Neural crest cell (in vitro differentiated cells): ENCODE measurements at places on chromosomes 13 and 19. TPM values are rescaled to one million over a fixed set of nuclear protein-coding genes. Genes with fewer than 3 reads are reported as not detected.

- DNase-seq: no peak
These were observed 162.3 kb upstream of the SERP2 start for GRCh38 chr13:44211286-44211685.

DNA sequence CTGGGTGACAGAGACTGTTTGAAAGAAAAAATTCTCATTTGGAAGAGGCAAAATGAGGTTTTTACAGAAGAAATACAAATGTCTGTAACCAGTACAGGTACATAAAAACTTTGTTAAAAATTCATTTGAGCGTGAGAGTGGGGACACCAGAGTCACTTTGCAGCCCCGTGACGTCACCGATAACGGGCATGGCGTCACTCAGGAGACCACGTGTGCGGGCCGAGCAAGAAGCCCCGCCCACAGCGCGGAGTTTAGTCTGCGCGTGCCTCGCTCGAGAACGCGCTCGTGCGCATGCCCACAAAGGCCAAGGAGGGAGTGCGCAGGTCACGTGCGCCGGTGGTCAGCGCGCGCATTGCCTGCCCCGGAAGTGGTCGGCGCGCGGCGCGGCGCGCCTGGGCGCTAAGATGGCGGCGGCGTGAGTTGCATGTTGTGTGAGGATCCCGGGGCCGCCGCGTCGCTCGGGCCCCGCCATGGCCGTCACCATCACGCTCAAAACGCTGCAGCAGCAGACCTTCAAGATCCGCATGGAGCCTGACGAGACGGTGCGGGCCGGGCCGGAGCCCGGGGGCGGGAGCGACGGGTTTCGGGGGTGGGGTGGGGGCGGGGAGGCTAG, at the start of gene RAD23A:
TSS of gene RAD23A (plus strand) at position 384 of the 613 bp plus-strand sequence. CDS start at position 471, 87 bp downstream.
- peak; percentile 99 for DNase-seq

- no peak for DNase-seq
These were observed 1.9 kb upstream of the CBLC start for GRCh38 chr19:44775676-44776240.

The UHRF1 gene
- 219 and 223 TPM in 2 replicates for total RNA-seq

- peak; percentile 64 for DNase-seq
These were observed 4.7 kb upstream of the DPF1 start for GRCh38 chr19:38228491-38229439.

DNA sequence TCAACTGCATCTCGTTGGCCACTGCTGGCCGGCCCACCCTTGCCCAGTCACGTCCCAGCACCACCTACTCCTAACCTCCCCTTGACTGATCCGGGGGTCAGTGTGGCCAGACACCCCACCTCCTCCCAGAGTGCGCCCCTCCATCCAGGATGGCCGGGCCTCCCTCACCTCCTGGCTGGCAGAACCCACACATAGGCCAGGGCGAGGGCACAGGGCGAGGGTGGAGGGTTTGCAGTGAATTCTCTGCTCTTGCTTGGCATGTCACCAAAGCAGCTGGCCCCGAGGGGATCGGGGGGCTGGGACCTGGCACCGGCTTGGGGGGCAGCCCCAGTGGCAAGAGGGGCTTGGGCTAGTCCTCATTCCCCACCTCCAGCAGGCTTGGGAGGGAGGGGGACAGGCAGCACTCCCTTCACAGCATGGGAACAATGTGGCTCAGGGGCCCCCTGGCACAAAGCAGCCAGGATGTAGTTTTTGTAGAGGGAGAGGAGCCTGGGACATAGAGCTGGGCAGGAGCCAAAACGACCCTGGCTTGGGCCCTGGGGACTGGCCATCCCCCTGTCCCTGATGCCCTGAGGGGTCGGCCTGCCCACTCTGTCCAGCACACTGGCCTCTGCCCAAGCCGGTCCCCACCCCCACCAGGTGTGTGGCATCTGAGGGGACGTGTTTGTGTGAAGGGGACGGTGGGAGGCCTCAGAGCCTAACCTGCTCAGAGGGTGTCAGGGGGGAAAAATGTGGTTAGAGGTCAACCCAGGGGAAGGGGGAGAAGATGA, 28.5 kb upstream of the ASF1B start:
- DNase-seq: no peak

The KRTDAP gene
- not detected in 2 replicates for total RNA-seq

The ZNF578 gene
- 0.65 and 0.86 TPM in 2 replicates for total RNA-seq

GRCh38 chr19:45103156-45103507, 10.2 kb downstream of the PPP1R37 start:
- DNase-seq: no peak

The EBPL gene
- 52.7 and 55.4 TPM in 2 replicates for total RNA-seq

DNA sequence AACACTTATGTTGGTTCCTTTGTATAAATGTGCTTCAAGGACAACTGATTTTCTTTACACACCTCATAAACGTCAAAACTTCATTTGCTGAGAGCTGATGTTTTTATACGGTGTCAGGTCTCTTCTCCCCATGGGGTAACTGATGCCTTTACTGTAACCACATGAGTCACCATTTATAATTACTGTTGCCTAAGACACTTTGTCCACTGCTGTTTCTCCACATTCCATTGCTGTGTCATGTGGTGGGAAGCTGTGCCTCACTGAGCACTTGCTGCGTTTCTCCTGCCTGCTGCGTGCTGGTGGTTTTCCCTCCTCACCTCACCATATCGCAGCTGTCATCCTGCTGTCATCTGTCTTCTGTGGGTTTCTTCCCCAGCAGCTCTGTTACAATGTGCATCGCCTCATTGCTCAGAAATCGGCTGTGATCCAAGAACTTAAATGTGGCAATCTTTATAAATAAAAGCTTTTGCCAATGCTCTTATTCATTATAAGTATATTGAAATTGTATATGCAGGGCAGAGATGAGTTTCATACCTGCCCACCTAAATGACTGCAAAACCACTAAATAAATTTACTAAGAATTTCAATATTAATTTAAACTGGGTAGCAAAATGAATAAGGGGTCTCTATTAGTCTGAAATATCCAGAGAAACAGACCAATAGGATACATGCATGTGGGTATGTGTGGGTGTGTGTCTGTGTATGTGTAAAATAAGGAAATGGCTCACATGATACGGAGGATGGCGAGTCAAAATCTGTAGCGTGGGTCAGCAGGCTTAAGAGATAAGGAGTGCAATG, 547.0 kb upstream of the SLITRK5 start:
- no peak for DNase-seq

The ZNF563 gene
- total RNA-seq: 1.6 and 2.4 TPM in 2 replicates

DNA sequence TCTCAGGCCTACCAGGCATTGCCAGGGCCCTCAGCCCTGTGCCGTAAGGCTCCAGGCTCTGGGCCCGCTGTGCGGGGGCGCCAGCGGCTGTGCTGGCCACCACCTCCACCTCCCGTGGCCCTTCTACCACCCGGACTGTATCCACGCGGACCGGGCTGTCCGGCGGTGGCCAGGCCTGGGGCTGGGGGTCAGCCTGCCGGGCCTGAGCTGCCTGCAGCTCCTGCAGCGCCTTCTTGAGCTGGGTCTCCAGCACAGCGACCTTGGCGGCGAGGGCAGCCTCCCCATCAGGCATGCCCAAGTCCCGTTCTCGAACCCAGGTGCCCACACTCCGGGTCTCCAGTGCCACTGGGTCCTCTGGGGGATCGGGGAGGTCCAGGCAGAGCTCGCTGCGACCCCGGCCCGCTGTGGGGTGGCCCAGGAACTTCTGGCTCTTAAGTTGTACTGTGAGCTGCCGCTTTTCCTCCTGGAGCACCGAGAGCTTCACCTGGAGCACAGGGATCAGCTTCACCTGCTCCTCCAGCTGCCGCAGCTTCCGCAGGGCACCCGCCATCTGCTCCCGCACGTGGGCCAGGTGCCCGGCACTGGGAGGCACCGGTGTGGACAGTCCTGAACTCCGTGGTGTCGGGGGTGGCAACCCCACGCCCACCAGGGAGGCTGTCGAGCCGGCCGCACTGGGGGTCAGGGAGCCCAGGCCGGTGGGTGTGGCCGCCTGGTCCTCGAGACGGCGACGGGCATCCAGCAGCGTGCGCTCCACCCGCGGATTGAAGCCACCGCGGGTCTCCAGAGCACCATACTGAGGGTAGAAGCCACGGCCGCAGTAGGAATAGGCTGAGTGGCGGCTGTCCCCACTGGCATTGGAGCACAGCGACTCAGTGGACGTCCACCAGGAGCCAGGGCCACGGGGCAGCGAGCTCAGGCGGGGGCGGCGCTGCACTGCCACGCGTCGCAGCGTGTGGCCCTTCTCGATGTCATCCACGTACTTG, 4.1 kb downstream of the KANK2 start:
- no peak for DNase-seq

The CYP2F1 gene
- total RNA-seq: not detected in 2 replicates

The C5AR2 gene
- not detected in 2 replicates for total RNA-seq

- no peak for DNase-seq
These were observed 3.0 kb downstream of the ZNF490 start for GRCh38 chr19:12607631-12608030.

- DNase-seq: no peak
These were observed 91.0 kb upstream of the MYCBP2 start for GRCh38 chr13:77417897-77418296.

- no peak for DNase-seq
These were observed 11.3 kb downstream of the STX10 start for GRCh38 chr19:13138916-13139198.

The ACTMAP gene
- total RNA-seq: 22.7 and 25.1 TPM in 2 replicates

DNA sequence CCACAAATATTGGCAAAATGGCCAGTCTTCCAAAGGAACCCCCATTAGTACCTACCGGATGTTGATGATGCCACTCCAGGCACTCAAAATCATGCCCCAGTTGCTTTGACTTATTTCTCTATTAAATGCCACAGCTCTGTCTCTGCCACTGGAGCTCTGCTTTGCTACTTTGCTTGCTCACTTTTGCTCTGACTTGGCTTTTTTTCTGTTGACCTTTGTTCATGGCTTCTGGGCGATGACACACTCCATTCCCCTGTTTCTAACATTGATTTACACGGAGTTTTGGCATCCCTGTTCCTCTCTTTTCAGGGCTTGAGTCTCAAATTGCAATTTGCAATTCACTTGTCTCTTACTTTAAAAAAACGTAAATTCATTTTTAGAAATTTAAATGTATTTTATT, 217.1 kb upstream of the SPRY2 start:
- no peak for DNase-seq

The DCT gene
- total RNA-seq: 0.12 and 0.43 TPM in 2 replicates

DNA sequence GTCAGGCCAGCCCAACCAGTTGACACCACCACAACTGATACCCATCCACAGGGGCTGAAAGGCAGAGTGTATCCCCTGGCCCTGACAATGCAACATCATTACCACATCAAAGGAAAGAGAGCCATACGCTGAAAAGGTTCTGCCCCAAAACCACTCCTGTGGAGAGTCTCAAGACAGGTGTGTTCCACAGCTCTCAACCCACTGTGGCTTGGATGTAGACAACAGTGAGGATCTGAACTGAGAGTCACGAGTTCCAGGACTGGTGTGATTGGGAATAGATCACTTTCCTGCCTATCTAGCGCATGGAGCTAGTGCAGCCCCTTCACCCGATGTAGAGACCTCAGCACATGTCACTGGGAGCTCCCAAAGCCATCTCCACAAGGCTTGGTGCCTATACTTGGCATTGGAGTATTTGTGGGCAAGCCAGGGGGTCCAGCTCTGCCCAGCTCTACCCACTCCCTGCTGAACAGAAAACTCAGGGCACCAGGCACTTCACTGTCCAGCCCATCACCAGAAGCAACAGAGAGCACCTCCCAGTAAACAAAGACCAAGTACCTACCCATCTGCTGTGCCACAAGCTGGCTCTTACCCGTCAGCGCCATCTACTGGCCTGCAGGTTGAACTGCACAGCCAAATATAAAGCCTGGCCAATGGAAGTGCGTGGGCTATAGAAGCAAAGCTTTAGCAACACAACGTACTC, 579.5 kb downstream of the UQCRFS1 start:
- DNase-seq: peak; percentile 63

DNA sequence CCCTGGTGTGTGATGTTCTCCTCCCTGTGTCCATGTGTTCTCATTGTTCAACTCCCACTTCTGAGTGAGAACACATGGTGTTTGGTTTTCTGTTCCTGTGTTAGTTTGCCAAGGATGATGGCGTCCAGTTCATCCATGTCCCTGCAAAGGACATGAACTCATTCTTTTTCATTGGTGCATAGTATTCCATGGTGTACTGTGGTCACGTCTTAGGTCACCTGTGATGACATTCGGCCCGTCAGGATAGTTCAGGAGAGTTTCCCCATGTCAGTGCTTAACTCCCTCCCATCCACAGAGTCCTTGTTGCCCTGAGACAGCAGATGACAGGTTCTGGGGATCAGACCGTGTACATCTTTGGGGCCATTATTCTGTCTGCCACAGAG, 8.6 kb downstream of the ZNF444 start:
- DNase-seq: no peak

The LILRB2 gene
- total RNA-seq: not detected in 2 replicates

GRCh38 chr19:43789029-43789428, 8.3 kb upstream of the KCNN4 start:
- DNase-seq: no peak

The PSG2 gene
- not detected in 2 replicates for total RNA-seq

GRCh38 chr19:1860821-1861598, 2.4 kb downstream of the KLF16 start:
- DNase-seq: no peak

The CACNA1A gene
- total RNA-seq: 2.8 and 3.0 TPM in 2 replicates

DNA sequence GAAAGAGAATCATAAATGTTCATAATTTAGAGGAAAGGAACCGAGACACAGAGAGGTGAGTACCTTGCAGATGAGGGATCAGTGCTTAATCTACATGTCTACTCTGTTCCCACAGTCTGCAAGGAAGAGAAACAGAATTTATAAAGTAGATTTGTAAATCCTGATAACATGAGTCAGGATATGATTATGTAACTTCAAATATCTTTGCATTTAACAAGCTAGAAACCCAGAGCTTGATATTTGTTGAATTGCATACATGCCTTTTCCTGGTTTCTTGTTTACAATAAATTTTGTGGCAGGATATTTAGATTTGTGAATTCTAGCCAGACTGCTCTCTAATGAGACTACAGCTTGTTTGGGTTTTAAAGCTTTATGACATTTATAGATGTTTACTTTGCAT, 219.2 kb downstream of the ENOX1 start:
- DNase-seq: no peak

The TEX101 gene
- not detected in 2 replicates for total RNA-seq
